NCI-H146 (cell line): ENCODE measurements at places on chromosomes 16 and 17.
A peak's percentile ranks its signal among the peaks of the same experiment; 100 is the strongest.

DNA sequence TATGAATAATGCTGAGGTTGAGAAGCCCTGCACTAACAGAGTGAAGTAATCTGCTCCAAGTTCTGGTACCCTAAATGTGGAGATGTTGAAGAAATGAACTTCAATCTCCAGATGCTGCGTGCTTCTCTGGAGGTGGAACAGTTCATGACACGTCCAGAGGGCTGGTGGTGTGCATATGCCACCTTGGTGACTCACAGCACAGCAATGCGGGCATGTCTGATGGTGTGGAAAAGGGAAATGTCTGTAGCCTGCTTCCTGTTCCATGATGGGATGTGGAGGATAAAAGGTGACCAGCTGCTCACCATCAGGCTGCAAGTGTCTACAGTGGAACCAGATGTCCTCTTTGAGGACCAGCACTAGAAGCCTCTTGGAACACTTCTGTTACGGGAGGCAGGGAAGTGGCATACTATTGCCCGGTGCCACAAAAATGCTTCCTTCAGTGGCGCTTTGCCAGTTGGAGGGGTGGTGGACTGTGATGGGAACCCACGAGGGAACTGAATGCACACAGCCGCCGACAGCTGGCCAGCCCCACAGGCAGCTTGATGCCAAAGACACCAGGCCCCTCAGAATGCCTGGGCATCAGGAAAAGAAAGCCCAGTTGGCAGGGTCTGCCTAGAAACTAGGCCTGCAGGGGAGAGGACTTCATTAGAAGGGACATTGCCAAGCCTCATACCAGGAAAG, 19.9 kb downstream of the SNX11 start:
- no peak for DNase-seq

DNA sequence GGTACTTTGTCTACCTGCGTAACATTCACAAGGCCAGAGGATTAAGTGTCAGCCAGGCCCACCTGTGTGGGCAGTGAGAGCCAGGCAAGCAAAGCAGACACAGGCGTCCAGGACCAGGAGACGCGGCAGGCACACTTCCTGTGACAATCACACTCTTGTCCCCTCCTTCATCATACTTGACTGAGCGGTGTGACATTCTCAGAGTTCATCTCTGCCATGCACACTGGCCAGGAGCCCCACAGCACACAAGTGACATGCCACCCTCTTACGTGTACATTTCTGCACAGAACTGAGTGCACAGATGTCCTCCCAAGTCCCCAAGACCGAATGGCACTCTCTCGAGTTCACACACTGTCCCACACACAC, 8.7 kb downstream of the PPP1R9B start:
- DNase-seq = no peak

GRCh38 chr17:54524501-54524900, 376.2 kb upstream of the TOM1L1 start:
- DNase-seq = no peak

DNA sequence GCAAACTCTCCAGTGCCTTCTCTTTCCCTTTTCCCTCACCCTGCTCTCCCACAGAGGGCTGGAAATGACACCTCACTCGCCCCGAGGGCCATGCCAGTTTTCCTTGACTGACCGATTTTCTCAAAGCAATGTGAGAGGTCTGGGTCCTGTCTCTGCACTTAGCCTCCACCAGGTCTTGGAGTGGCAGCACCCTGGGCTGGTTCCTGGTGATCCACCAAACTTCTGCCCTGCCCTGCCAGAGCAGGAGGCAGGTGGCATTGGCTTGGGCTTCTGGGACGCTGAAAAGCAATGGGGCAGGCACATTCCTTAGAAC, 97.5 kb downstream of the RAB11FIP4 start:
- no peak for DNase-seq

DNA sequence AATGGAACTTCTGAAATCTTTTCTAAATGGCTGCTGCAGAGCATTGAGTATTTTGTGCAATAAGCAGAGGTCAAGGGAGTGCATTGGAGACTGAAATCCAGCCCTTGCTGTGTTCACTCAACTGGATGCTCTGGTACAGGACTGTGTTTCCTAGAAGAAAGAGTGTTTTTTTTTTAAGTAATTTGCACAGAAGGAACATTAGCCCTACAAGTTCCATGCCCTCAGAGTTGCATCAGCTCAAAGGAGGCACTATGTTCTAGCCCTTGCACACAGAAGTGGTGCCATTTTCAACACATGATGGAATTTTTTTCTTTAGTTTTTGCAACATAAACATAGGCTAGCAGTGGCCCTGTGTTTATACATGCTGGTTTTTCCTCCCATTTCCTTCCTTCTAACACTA, 144.1 kb upstream of the HLF start:
- DNase-seq = no peak

- no peak for DNase-seq
These were observed 11.7 kb downstream of the ABCC1 start for GRCh38 chr16:15961060-15961511.

DNA sequence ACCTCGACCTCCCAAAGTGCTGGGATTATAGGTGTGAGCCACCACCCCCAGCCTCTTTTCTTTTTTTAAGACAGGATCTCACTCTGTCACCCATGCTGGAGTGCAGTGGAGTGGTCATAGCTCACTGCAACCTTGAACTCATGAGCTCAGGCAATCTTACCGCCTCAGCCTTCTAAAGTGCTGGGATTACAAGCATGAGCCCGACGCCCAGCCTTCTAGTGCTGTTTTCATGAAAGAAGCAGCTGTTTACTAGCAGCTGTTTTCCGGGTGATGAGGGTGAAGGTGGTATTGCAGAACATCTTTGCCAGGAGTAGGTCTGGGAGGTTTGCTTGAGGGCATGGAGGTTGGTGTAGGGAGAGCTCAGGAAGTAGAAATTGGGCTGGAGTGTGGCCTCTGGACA, 2.0 kb downstream of the ADCY7 start:
- DNase-seq = no peak

DNA sequence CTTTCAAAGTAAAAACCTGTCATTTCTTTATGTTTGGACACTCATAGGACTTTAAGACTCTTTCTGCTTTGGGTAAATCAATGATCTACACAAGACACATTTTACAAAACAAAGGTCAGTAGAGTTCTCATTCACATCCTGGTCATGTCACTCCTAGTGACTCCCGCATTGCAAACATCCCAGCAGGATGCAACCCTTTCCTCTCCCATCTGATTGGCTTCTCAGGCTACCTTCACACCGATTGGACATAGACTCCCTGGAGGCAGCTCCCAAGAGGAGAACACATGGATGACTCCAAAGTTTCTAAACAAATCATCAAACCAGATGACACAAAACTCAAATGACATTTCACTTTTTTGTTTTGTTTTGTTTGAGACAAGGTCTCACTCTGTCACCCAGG, 43.8 kb upstream of the ACSM2B start:
- no peak for DNase-seq

DNA sequence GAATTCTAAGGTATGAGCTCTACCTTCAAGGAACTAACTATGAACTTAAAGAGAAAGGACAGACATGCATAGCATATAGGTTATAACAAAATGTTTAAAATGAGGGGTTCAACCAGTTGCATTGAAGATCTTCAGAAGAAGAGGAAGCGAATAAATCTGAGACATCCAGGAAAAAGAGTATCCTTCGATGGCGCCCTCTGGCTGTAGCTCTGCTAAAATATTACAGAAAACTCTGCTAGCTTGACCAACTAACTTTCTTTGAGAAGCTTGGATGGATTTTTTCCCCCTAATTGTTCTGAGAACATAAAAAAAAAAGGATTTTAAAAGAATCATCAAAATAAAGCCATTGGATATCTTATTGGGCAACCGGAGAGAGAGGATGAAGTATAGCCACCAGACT, 659.9 kb upstream of the SOX9 start:
- peak; percentile 63 for DNase-seq

- no peak for DNase-seq
These were observed 22.4 kb downstream of the SLC35G3 start for GRCh38 chr17:35171834-35172233.

GRCh38 chr16:84314373-84314772, 19.7 kb downstream of the WFDC1 start:
- no peak for DNase-seq

GRCh38 chr17:261635-262034, 80.2 kb upstream of the DOC2B start:
- no peak for DNase-seq

DNA sequence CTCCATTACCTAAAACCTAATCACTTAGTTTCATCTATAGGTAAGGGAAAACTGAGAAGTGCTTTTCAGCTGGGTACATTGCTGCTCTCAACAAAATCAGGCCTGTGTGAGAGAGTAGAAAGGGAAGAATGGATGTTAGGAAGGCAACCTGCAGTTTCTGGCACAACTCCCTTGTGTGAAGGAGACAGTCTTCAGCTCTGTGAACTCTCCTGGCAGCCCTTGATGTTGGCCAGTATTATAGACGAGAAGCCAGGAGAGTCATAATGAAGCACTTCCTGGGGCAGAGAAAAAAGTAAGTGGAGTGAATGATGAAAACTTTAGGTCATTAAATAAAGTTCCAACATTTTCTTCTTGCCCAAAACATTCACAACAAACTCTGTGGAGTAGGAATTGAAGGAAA, 260.1 kb downstream of the IRX3 start:
- no peak for DNase-seq
